Cardiac fibroblast (primary cell): ENCODE measurements at places on chromosomes 1 and 21.
A peak's percentile ranks its signal among the peaks of the same experiment; 100 is the strongest.

DNA sequence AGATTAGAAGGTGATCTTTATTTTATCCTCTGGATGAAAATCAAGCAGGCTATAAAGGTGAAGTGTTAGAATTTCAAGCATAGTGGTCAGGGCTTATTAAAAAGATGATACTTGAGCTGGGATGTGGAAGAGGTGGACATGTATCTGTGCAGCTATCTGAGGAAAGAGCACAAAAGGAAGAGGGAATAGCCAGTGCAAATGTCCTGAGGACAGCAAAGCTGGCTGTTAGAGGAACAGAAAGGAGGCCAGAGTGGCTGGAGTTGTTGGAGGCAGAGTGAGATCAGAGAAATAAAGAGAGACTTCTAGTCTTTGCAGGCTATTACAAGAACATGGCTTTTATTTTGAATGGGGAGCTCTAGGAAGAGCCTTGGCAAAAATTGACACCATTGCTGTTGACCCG, 4.4 kb upstream of the SERTAD4 start:
- DNase-seq: no peak

DNA sequence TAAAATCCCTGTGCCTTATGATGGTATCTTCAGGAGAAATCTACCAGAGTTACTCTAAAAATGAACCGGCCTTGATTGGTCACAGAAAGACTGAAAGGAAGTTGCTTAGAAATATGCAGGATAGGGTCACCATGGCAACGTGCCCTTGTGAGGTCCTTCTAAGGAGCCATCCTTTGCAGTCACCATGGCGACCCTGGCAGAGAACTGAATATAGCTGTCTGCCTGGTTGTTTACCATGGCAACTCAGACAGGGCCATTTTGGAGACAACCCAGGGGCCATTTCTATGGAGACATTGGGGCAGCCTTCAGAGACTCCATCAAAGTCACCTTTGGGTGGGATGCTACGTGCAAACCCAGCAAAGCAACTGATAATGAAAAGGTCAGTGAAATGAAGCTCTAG, 43.0 kb downstream of the SNX7 start:
- DNase-seq: peak; percentile 32

GRCh38 chr1:217881607-217882332, 250.6 kb downstream of the SPATA17 start:
- peak; percentile 24 for DNase-seq

DNA sequence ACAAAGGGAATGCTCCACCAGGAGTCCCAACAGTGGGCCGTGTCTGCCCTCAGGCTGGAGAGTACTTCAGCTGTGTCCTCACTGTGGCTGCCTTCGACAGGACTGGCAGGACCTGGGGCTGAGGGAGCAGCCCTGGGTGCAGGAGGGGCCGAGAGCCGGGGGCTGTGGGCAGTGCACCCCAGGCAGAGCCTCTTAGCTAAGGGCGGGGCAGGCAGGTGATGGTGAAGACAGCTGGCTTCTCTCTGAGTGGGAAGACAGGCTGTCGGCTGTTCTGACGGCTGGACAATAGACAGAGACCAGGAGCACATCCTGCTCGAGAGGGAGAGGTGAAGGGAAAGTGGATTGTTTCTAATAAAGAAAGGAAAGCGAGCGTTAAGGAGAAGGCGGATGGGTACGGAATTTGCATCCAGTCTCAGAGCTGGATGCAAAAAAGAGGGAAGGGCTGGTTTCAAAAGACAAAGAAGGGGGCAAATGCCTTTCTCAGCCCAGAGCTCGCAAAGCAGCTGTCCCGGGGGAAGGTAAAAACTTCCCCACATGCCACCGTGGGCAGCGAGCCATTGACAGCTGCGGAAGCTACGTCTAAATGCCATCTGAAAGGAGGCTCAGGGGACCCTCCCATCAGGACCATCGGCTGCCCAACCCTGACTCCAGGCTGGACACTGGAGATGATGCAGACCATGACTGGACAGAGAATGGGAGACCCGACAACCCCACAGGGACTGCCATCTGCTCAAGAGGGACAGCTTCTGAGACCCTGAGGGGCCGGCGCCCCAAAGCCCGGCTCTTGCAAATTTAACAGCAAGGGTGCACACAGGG, 92.0 kb downstream of the STUM start:
- no peak for DNase-seq

DNA sequence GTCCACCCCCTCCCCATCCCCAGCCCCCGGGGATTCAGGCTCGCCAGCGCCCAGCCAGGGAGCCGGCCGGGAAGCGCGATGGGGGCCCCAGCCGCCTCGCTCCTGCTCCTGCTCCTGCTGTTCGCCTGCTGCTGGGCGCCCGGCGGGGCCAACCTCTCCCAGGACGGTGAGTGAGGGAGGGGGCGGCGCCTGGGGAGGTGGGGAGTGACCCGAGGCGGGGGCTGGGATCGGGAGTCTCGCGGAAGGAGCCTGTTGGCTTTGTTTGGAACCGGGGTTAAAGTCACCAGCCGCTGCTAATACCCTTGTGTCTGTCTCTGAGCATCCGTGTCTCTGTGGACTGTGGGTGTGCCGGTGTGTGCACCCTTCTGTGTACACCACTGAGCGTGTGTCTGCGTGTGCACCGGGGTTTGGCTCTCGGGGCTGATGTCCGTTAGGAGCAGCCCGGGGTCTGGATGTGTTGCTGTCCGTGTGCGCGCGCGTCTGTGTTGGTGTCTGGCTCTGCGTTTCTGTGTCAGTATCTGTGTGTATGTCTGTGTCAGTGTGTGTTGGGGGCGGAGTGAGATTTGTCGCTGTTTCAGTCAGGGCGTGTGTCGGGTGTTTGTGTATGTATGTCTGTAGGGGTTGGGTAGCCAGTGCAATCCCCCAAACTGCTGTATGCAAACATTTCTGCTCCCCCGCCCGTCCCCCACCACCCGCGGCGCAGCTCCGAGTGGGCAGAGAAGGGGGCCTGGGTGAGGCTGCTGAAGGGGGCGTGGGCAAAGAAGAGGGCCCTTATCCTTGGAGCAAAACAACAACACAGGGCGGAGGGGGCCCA, 480 bp downstream of the CADM3 start:
- DNase-seq: no peak

GRCh38 chr1:2322065-2322571, 69.2 kb downstream of the MORN1 start:
- peak; percentile 78 for DNase-seq

GRCh38 chr1:167573035-167573434, 19.5 kb upstream of the CREG1 start:
- no peak for DNase-seq
